Stimulated activated CD4-positive, alpha-beta T cell treated with anti-CD3 and anti-CD28 coated beads, TNF-alpha, amount 100 ng/mL, for 24 hours (primary cell): ENCODE measurements at places on chromosomes 2 and 18.

GRCh38 chr2:213679894-213680293, 395.6 kb downstream of the SPAG16 start:
- DNase-seq = no peak

- no peak for DNase-seq
These were observed 34.4 kb downstream of the EPG5 start for GRCh38 chr18:45932708-45933107.

- DNase-seq = no peak
These were observed 45.6 kb upstream of the SLC1A4 start for GRCh38 chr2:64943387-64944150.

DNA sequence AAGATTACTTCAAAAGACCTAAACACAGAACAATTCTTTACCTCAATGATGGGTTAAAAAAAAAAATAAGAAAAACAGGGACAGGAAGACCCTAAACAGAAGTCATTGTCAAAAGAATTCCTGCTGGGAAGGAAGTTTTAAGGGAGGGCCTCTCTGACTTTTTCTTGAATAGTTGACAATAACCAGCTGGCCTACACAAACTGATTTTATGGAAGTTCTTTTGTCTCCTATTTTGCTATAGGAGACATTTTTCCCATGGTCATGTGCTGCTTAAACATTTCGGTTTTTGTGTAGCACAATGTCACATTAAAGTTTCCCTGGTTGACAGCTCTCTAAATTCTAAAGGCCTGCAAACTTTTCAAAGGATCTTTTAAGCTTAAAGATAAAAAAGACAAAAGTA, 55.3 kb downstream of the RFTN2 start:
- DNase-seq = no peak

DNA sequence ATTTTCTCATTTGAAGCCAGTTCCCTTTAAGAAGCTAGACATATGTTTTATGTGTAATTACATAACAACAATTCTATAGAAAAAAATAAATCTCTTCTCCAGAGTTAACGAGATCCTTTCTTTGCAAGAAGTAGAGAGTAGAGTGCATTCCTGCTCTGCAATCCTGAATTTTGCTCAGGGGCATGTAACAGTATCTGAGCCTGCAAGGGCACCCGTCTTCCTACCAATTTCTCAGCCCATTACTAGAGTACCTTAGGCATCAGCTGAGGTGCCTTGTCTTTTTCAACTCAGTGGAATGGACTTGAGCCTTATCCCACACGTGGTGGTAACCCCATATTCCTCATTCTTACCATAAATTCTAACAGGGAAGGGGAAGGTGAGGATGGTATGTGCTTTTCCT, 205.9 kb downstream of the IKZF2 start:
- no peak for DNase-seq

DNA sequence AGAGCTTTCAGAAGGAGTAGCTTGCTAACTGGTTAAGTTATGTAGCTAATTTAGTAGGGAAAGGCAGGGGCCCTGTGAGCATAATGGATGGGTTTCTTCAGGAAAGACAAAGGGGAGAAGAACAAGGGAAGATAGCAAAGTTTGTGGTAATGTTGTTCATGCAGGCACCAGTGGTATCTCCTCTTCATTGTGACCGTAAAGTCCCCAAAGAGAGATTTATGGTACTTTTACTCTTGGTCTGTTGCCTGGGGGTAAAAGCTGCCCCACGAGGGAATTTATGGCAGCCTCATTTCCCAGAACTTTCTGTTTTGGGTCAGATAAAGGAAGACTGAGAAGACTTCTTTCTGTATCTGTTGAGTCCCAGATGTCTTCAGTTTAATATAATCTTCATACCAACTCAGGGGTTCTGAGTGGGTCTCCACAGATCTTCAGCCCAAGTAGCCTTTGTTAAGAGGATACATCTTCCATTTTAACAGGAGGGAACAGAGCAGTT, 27.5 kb downstream of the MALT1 start:
- no peak for DNase-seq

DNA sequence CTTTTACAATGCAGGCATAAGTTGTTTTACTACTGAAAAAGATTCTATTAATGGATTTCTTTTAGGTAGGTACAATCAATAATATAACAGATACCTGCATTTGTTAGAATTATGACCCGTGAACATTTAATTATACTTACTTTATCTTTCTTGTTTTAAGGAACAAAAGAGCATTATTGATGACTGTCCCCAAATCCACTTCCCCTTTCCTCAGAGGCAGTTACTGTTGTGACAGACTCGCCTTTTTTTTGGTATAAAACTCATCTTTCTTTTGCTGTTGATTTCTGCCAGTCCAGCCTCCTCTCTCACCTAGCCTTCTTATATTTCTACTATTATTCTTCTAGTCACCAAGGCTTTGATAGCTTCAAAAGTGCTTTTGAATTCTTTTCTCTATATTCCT, 12.1 kb downstream of the ACTR3 start:
- DNase-seq = no peak

GRCh38 chr2:43773876-43774613, at the start of gene DYNC2LI1:
Gene DYNC2LI1 (plus strand): TSS chr2:43774039. CDS start chr2:43774139, 100 bp downstream.
- DNase-seq = peak; percentile 84

- no peak for DNase-seq
These were observed 51.7 kb upstream of the CCDC85A start for GRCh38 chr2:56132138-56132537.

- no peak for DNase-seq
These were observed 157.4 kb upstream of the TTC39C start for GRCh38 chr18:23857164-23857552.

DNA sequence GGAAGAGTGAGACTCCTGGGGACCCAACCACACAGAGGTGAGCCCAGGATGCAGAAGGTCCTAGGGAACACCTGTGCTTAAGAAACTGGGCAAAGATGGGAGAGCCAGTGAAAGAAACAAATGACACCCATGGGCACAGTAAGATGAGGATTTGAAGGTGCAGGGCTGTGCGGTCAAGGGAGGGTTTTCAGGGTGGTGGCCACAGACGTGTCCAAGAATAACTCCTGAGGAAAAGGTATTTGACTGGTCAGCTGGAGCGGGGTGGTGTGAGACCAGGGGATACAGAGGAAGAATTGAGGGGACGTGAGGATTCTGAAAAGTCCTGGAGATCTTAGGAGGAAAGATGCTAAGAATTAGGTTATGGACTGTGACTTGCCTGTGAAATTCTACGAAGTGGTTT, 142.9 kb downstream of the TMEM163 start:
- no peak for DNase-seq

GRCh38 chr2:144015036-144015435, 504.9 kb downstream of the ZEB2 start:
- DNase-seq = no peak

- DNase-seq = no peak
These were observed 18.1 kb upstream of the CREG2 start for GRCh38 chr2:101405351-101405899.

- no peak for DNase-seq
These were observed 21.8 kb upstream of the DNAJC27 start for GRCh38 chr2:24993406-24994145.

GRCh38 chr2:25566694-25567093, 106.7 kb downstream of the DTNB start:
- DNase-seq = no peak
